ENCODE measurements at places on chromosomes 6 and 20.

GRCh38 chr6:137780447-137781034 lies 86.5 kb upstream of the TNFAIP3 start:
- no peak for DNase-seq

DNA sequence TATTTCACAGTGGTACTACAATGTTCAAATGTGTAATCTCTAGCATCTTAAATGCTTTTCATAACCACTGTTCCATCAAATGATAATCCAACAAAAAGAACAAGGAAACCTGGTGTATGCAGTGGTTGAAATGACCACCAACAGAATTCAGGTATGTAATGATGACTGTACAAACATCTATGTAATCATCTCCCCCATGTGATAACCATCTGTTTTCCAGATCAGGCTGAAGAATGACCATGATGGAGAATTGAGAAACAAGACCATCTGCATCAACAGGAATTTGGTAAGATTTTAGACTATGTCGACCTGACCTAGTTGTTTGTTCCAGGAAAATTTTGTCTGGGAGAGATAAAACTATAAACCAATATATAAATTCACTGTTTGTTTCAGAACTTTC lies 81.3 kb upstream of the ASCC3 start:
- no peak for DNase-seq

GRCh38 chr6:143522039-143522600 lies 10.6 kb upstream of the FUCA2 start:
- DNase-seq = no peak

DNA sequence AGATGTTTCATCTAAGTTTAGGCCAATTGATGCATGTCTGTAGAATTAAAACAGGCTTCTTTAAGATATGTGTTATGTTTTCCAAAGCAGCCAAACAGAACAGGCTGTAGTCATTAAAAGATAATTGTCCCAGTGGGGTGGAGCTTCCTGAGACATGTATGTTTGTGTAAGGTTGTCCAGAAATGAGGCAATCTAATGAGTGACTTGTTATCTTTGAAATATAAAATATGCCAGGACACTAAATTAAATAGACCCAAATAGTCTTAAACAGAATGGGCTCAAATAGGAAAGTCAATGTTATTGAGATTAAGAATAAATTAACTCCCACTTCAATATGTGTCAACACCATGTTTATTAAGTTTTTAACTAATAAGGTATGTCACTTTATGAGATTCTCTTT lies 204.7 kb upstream of the RNF217 start:
- DNase-seq = no peak

DNA sequence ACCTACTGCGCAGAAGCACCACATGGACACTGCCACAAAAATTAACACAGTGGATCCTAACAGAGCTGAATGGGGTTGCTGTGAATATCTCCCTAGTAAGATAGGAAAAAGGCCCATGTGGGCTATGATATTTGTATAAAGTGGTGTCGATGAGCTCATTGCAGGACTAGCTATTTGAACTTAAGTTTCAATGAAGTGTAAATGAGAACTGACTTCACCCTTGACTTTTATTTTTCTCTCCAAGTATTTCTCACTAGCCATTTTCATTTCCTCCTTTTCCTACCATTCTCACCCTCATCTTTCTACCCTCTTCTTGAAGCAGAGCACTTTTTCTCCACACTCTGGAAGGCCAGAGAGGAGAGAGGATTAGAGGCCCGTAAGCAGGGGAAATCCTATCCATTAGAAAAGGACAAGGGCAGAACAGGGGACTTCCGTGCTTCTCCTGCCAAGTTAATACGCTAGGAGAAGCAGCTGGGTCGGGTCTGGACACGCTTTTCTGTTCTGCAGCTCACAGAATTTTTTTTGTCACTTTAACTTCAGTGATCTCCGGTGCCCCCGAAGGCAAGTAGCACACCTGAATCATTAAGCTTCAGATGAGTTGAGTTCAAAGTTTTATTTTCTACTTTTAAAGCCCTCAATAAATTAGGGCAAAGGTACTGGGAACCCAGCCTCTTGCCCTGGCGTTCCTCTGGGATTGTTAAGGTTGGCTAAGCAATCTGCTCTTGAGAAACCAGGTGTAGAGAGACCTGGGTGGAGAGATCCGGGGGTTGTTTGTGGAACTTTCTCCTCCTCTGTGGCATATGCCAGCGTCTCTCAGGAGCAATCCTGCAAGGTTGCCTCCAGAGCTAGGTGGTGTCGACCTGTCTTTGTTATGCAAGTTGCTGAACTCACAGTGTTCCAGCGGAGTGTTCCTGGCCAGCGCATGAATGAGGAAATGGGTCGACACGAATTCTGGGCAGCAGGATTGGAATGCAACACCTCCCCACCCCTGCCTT lies 56.2 kb upstream of the ARID1B start:
- peak; percentile 65 for DNase-seq

GRCh38 chr20:33602826-33603590 lies 59.1 kb upstream of the C20orf144 start:
- no peak for DNase-seq

DNA sequence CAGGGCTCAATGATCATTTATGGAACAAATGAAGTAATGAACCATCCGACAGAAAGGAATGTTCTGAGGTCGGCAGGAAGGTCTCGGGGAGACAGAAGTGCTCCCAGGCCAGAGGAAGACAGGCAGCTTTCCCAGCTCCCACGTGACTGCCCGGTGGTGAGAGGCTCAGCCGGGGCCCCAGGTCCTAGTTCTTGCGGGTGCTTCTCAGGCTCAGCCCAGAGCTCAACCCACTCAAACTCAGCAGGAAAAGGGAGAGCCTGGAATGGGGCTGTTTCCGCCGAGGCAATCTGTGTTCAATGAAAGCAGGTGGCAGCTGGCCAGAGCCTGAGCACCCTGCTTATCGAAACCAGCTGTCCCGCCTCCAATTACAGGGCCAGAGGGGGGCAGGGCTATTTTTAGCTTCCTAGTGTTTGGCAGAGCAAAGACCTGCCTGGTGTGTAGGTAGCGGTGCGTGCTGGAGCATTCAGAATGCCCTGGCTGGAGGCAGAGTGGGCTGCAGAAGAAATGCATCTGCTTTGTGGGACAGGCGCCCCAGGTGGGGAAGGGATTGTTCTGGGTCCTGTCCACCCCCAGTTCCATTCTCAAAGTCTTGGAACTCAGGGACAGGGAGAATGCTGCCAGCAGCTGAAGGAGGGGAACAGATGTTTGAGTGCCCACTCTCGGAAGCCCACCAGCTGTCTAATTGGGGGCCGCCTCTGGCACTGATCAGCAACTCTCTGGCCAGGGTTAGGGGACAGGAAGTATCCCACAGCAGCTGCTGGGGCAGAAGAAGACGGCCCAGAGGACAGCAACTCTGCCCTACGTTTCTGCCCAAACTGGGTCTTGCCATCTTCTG lies 145.1 kb downstream of the PREX1 start:
- DNase-seq = peak; percentile 72

GRCh38 chr20:3237011-3237957 lies 1.7 kb downstream of the SLC4A11 start:
- DNase-seq = no peak

GRCh38 chr6:134429861-134430380 lies 112.0 kb upstream of the SGK1 start:
- DNase-seq = no peak

GRCh38 chr6:79280756-79281155 lies 46.3 kb upstream of the HMGN3 start:
- no peak for DNase-seq

DNA sequence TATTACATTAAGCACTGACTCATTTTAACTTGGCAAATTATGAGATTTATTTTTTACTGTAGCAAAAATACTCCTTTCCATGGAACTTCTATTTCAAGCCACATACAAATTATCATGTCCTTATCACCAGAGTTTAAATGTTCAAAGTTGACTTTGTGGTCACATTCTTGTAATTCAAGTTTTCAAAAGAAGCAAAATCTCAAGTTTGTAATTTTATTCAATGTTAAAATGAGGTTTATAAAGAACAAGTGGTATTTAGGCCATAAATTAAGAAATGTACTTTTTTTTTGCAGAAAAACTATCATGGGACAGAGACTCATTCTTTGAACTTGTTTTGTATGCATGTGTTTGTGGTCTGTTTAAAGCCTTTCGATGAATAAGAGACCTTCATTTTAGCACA lies 811.5 kb downstream of the TENT5A start:
- no peak for DNase-seq

GRCh38 chr6:81289229-81289628 lies 463.3 kb downstream of the TENT5A start:
- DNase-seq = no peak

DNA sequence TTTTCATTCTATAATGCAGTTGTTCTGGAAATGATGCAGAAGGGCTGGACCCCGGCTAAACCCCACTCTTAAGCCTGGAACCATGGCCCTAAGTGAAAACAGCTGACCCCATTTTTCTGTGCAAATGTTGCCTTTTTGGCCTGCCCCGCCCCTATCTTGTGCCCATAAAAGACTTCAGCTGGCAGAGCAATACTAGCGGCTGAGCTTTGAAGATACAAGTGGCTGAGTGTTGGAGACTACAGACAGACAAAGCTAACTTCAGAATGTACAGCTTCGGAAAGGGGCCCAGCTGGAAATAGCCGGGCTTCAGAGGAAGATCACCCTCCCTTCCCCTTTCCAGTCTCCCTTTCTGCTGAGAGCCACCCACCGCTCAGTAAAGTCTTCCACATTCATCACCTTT lies 258.6 kb upstream of the SPTLC3 start:
- no peak for DNase-seq

DNA sequence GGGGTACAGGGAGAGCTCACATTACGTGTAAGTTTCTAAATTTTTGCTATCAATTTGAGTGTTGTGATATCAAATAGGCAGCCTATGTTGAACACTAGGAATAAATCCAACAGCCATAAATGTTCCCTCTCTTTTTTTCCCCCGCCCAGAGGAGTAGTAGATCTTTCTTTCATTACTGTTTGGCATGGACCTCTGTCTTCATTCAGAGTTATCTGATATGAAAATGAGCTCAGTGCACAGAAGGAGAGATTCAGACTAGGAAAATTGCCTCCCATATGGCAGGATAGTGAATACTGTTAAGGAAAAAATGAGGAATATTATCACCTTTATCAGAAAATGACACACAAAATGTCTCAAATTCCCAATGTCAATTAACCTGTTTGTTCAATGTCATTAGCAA lies 110.0 kb upstream of the EYS start:
- DNase-seq = no peak

DNA sequence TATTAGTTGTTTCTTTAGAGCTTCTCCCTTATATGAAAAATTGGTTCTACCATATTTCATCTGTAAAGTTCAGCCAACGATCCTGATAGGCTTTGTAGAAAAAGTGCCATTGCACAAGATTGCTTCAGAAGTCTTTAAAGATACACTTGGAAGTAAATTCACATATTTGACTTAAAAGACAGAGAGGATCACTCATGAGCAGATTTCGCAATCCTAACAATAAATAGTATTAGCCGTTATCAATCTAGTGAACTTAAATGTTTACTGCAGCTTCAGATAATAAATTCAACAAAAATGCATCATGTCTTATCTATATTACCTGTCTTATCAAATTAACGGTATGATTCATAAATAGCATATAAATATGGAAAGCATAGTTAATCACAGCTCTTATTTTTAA lies 8.7 kb upstream of the SLC17A4 start:
- DNase-seq = no peak

- DNase-seq = no peak
These were observed 178.6 kb downstream of the BACH2 start for GRCh38 chr6:90118069-90118468.

- DNase-seq = no peak
These were observed 256.0 kb upstream of the TFAP2D start for GRCh38 chr6:50457351-50457750.

DNA sequence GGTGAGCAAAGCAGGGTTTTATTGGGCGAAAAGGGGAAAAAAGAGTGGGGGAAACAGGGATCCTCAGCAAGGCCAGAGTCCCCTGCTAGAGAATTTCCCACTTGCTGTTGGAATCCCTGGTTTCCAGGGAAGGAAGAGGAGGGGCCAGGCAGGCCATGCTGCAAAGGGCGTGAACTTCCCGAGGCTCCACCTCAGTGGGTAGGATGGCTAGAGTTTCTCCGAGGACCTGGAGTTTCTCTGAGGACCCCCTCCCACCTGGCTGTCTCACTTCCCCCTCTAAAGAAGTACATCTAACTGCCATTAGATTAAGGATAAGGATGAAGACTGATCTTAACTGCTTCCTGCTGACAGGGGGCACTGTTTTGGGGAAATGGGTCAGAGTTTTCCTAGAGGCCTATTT lies 1239.3 kb upstream of the GJE1 start:
- no peak for DNase-seq

DNA sequence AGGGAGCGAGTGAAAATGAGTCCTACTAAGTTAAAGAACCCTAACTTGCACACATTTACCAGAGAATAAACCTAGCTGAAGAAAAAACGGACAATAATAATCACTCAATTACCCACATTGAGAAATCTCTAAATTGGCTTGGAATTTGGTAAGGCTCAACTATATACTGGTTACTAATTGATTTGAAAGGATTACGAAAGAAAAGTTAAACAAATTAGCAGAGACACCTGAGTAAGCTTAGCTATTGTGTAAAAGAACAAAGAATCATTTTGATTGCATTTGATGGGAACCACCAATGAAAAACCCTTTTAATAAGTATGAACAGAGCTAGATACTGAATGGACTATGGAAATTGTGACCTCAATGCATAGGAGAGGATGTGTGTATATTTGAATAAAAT lies 118.6 kb upstream of the ADGRF1 start:
- DNase-seq = no peak

- peak; percentile 12 for DNase-seq
These were observed 559.6 kb downstream of the RFPL4B start for GRCh38 chr6:112906726-112907125.

GRCh38 chr20:4230651-4231050 lies 215.3 kb upstream of the RNF24 start:
- no peak for DNase-seq

DNA sequence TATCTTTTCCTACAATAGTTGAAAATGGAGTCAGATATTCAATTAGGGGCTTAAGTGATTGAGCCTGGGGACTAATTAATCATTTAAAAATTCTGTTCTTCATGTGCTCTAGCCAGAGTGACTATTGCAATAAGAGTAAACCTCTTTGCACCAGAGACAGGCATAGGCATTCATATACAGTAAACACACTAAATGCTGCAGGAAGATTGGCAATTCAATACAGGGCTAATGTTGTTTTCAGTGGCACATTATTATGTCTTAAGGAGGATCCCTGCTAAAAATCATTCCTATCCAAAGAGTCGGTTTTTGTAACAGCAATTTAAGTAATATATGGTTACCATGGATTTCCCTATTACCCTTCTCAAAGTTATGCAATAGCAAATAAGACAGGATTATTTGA lies 1.2 kb downstream of the PDE7B start:
- no peak for DNase-seq

DNA sequence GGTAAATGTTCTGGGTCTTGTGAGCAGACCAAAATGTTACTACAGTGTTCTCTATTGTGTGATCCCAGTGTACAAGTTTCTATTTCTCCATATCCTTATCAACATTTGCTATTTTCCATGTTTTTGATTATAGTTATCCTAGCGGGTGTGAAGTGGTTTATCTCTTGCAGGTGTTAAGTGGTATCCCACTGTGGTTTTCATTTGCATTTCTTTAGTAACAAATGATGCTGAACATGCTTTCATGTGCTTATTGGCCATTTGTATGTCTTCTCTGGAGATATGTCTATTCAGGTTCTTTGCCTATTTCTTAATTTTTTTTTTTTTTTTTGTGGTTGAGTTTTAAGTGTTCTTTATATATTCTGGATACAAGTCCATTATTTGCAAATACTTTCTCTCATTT lies 35.5 kb downstream of the NSFL1C start:
- no peak for DNase-seq

Data from right kidney (tissue), 9 donors.